Fibroblast of skin of right quadriceps (primary cell): ENCODE measurements at places on chromosomes 7 and 10.

DNA sequence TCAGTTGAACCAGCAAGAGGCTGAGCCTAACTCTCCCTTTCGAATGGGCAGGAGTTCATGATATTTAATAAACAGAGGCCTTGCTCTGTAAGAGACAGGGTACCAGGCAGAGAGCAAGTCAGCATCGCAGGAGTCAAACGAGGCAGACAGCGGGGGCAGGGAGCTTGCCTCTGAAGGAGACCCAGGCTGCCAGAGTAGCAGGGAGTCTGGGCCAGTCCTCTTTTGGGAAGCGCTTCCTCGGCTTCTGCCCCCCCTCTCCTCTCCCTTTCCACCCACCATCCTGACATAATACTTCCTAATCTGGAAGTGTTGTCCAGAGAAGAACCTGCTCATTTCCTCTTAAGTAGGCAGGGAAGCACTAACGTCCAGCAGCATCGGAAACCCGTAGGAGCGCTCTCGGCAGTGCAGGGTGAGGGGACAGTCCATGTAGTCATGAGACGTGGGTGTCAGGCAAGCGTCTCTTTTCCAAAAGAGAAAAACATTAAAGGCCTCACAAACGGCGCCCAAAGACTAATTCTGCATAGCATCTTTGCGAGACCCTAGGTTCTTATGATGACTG, 171.1 kb downstream of the EGFR start:
- no peak for DNase-seq

DNA sequence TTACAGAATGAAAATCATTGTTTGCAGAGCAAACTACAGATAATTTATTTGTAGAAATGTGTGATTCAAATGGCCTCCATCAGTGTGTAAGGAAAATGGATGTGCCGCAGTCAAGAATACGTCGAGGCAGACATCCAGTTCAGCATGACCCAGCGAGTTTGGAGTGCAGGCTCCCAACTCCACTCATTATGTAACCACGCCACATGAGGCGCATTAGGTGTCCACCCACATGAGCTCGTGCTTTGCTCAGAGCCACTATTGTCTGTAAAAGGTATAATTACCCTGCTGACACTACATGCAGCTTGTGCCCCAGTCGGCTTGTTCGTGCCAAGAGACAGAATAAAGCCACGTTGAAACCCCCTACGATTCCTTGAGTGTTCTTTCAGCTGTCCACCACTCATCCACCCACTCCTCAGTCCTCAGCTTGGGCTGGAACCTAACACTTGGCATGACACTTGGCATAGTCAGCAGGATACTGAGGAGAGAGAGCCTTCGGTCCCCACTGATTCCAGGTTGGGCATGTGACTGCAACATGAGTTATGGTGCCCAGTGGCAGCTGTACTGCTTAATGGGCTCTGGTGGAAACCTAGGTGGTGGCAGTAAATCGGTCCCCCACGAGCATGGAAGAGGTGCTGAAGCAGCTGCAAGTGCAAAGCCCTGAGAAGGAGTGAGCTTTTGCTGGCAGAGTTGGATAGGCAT, 102.7 kb downstream of the BICC1 start:
- DNase-seq, result no peak

GRCh38 chr7:1604383-1604782, 34.6 kb upstream of the PSMG3 start:
- DNase-seq, result no peak

GRCh38 chr10:74293686-74294371, 142.8 kb downstream of the ADK start:
- DNase-seq, result peak; percentile 86

DNA sequence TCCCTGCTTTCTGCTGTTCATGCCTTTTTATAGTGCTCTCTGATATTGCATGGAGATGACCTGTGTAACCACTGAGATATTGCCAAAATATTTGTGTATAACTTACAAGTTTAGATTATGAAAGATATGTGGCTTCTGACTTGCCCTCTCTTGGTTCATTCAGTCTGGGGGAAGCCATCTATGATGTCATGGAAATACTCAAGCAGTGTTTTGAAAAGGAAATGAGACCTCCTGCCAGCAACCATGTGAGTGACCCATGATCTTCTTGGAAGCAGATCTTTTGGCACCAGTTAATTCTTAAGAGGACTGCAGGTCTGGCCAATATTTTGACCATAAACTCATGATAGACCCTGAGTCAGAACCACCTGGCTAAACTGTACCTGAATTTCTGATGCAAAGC, 183.0 kb downstream of the THSD7A start:
- peak; percentile 15 for DNase-seq

- DNase-seq, result no peak
Observed at GRCh38 chr10:29174389-29174788, 114.5 kb upstream of the LYZL1 start.

- no peak for DNase-seq
Observed at GRCh38 chr10:26385443-26385842, 52.7 kb upstream of the APBB1IP start.

DNA sequence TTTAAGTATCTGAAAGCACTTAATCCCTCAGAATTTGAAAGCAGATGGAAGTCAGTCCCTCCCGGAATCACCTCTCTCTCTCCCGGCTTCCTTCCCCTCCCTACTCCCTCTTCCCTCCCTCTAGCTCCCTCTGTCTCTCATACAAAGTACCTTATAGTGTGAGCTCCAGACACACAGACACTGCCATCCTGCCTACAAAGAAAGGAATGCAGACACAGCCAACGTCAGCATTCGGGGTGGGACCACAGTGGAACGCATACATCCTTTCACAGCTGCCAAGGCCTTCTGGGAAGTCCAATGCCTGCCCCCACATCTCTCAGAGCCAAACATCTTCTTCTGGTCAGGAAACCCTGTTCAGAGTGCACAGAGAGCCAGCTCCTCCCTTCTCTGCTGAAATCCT, 9.3 kb downstream of the NOD1 start:
- peak; percentile 99 for DNase-seq

DNA sequence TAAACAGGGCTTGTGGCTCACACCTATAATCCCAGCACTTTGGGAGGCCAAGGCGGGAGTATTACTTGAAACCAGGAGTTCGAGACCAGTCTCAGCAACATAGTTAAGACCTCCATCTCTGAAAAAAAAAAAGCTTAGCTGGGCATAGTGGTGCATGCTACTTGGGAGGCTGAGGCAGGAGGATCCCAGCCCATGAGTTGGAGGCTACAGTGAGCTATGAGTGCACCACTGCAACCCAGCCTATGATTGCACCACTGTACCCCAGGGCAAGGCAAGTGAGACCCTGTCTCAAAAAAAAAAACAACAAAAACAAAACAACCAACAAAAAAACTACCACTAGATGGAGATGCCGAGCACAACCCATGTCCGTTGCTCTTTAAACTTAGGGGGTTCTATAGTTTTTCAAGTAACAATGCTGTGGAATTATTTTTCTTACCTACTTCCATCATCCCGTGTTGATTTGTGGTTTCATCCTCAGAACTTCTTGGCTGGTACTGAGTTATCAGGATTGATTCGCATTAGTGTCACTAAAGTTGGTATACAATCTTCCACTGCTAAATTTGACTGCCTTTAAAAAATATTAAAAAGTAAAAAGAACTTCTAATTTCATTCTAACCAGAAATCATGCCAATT, 12.2 kb upstream of the REPIN1 start:
- peak; percentile 26 for DNase-seq

- DNase-seq, result no peak
Observed at GRCh38 chr7:129851174-129851573, 101.6 kb downstream of the UBE2H start.

- DNase-seq, result no peak
Observed at GRCh38 chr7:25933921-25934320, 218.1 kb upstream of the NFE2L3 start.

DNA sequence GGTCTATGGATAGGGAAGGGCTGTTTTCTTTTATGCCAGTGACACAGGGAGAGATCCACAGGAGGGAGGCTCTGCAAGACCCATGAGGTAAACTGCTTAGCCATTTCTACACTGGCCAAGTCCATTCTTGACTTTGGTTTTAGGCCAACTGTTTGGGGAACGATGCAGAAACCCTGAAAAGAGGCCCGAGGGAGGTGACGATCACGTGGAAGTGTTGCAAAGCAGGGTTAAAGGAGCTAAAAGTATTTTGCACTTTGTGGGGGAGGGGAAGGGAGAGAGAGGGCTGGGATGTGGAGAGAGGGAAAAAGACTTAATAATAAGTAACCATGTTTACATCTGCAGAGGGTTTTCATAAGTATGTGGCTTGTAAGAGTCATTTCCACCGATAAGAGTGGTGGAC, 239.7 kb downstream of the EMX2 start:
- DNase-seq, result no peak

GRCh38 chr10:130411496-130412085, 275.4 kb downstream of the GLRX3 start:
- DNase-seq, result no peak

- DNase-seq, result no peak
Observed at GRCh38 chr10:118499186-118499585, 96.3 kb downstream of the PRLHR start.

GRCh38 chr7:135774284-135774683, 25.7 kb upstream of the FAM180A start:
- peak; percentile 75 for DNase-seq

DNA sequence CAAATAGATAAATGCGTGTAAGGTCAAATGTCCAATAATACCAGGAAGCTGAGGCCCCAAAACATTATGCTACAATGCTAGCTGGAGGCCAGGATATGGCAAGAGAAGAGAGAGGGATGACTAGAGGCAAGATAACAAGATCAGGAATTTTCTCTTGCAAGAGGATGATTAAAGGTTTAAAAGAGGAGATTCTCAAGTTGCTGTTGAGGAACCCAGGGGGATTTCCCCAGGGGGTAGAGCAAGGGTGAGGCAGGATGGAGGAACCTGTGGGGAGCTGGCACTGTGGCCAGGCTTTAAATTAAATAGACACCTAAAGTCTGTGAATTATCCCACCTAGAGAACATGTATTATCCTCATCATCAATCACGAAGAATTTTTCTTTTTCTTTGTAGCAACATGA, 3.4 kb upstream of the TAS2R60 start:
- DNase-seq, result no peak

GRCh38 chr10:122557516-122557915, 3.0 kb upstream of the DMBT1 start:
- no peak for DNase-seq

GRCh38 chr10:71390461-71390835, 6.3 kb upstream of the CDH23 start:
- no peak for DNase-seq

GRCh38 chr10:34505338-34505737, 309.8 kb downstream of the PARD3 start:
- peak; percentile 60 for DNase-seq
